Liver (tissue), 10 donors: ENCODE measurements at places on chromosomes 1 and 21. TPM values are rescaled to one million over a fixed set of nuclear protein-coding genes. Genes with fewer than 3 reads are reported as not detected.

Gene KRTAP13-2
- total RNA-seq: not detected

Gene CFHR3
- 215 TPM for total RNA-seq

GRCh38 chr1:212698467-212699103, 1.1 kb downstream of the BATF3 start:
- DNase-seq: no peak
- H3K4me3 ChIP-seq: peak overlapping the region; percentile 62
- no peak overlapping the region for H3K27ac ChIP-seq
- peaks cover 16% of the 10 kb centered on the region for H3K4me1 ChIP-seq
- no peaks in the 10 kb centered on the region for H3K36me3 ChIP-seq
- H3K27me3 ChIP-seq: no peaks in the 10 kb centered on the region

GRCh38 chr1:37570528-37571334, 14.0 kb downstream of the DNALI1 start:
- no peak overlapping the region for H3K4me3 ChIP-seq
- H3K4me1 ChIP-seq: no peaks in the 10 kb centered on the region
- H3K27me3 ChIP-seq: no peaks in the 10 kb centered on the region
- H3K36me3 ChIP-seq: peaks cover 94% of the 10 kb centered on the region
- no peak overlapping the region for H3K27ac ChIP-seq
- DNase-seq: no peak

DNA sequence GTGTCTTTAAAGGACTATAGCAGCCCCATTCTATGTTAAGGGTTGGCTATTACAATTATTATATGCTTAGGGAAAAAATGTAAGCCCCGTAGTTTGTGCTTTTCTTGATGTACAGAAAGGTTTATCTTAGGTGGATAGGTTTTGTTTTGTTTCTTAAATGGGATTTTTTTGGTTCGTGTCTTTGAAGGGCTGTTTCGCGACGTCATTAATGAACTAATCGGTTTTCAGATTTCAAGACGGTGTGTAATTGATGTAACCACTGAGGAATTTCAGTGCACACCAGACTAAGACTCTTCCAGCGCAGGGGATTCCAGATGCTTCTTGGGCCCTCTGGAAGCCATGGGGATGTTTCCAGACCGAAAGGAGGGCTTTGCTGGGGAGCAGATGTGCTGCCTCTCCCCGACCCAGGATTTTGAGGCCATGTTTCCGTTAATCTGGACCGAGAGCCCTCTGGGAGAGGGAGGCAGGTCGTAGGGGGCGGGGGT, 4.8 kb upstream of the SIM2 start:
- DNase-seq: no peak
- H3K27ac ChIP-seq: no peak overlapping the region
- peaks cover 12% of the 10 kb centered on the region for H3K4me1 ChIP-seq
- no peak overlapping the region for H3K4me3 ChIP-seq
